ENCODE measurements at places on chromosomes 11 and 22. TPM values are rescaled to one million over a fixed set of nuclear protein-coding genes. Genes with fewer than 3 reads are reported as not detected.

- DNase-seq = no peak
Measured at GRCh38 chr11:114318361-114318760, 22.2 kb downstream of the NNMT start.

EFEMP2 gene
- 23.8 TPM for total RNA-seq

DNA sequence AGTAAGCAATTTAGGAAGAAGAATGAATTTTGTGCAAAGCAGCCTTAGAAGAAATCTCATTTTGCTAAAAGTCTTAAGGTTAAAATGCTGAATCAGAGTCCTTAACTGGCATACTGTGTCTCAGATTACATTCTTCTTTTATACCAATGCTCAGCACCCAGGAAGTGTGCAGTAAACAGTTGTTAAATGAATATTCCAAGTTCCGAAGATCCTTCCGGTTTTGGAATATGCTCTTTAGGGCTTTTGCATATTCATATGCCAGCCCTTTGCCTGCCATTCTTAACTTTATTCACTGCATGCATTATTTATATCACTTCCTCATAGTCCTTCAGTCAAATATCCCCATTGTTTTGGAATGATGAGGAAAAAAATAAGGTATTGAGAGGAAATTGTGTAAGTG, 242.0 kb downstream of the DDX10 start:
- DNase-seq = no peak

DHCR7 gene
- 112 TPM for total RNA-seq

OOSP4A gene
- not detected for total RNA-seq

DNA sequence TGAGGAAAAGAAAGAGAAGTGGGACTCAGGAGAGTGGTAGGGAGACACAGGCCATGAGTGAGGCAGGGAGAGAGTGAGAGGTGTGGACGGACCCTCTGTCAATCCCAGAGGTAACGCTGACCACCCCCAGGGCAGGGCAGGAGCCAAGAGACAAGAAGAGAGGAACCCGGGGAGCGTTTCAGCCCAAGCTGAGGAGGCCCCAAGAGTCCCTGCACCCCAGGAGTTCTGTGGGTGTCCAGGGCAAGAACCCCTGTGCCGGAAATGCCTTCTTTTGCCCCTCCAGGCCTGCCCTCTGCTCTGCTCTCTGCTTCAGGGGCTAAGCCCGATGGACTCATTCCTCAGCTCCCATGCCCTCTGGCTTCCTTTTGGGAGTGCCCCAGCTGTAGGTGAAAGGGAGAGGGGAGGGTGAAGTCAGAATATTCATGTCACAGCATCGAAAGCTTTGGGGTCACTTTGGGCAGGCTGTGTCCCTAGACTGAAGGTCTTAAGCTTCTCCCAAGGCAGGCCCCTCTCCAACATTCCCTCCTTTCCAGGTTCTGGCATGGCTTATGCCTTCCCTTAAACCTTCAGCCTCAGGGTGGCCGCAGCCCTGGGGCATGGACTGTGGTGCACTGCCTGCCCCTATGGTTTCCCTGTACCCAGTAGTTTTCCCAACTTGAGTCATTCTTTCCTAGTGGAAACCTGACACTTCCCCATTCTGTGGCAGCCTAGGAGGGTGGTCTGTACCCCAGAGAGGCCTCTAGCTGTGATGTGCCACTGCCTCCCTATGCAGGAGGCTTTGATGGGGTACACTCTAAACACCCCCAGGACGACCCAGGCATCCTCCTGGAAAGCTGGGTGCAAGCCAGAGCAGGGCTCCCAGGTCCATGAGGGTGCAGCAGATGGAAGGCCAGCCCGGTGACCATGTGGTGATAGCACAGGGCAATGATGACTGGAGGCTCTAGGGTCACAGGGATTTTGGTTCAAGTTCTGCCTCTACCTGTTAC, 27.1 kb downstream of the MYEOV start:
- DNase-seq = no peak

DNA sequence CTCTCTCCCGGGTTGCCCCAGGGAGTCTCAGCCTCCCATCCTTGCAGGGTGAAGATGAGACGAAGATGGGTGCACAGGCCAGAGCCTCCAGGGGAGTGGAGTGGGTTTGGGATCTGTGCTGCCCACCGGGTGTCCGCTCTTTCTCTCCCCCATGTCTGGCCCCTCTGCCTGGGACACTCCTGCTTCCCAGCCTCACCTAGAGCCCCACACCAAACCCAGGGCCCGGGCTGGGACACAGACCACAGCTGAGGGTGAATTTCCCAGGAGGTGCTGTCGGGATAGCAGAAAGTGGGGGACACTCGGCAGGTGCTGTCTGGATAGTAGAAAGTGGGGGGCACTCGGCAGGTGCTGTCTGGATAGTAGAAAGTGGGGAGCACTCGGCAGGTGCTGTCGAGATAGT, 25.0 kb upstream of the KRTAP5-7 start:
- no peak for DNase-seq

GRAMD1B gene
- 128 TPM for total RNA-seq

DNA sequence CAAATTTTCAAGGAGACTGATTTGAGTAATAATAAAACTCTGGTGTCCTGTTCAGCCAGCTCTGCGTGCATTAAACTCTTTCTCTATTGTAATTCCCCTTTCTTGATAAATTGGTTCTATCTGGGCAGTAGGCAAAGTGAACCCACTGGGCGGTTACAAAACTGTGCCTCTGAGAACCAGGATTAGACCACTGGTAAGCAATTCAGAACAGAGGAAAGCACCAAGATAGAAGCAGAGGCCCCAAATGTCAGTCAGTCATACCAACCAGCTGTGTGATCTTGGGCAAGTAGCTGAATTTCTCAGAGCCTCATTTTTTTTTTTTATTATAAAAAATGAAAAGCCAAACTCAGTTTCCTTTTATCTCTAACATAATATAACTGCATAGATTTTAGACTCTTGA, 54.9 kb downstream of the TRIM44 start:
- DNase-seq = no peak

DNA sequence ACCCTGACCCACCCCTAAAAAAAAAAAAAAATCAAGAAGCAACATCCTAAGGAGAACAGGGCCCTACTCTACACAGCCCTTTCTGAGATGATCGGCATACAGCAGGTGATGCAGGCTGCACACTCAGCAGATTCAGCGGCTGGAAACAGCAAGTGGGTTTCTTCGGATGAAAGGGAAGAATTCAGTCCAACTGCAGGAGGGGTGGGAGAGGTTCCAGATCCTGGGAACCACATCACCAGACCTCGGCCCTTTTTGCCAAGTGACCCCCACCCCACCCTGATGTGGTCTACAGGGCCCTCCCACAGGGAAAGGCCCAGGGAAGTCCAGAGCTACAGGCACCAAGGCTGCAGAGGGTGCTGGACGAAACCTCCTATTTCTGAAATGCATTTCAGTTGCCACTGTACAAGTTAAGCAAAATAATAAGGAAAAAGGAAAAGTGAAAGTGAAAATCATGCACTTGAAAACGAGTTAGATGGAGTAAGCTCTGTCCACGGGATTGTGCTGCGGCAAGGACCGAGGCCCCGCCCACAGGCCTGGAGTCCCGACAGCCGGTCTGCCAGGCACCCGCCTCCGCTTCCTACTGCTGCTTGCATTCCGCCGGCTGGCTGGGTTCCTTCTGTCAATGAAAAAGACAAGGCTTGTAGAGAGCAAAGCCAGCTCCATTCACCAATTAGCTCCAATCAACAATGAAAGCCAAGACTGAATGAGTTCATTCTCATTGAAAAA, 16.0 kb upstream of the PHLDA2 start:
- peak; percentile 97 for DNase-seq

GRCh38 chr22:17106785-17107546, 14.2 kb downstream of the TMEM121B start:
- DNase-seq = no peak

DNA sequence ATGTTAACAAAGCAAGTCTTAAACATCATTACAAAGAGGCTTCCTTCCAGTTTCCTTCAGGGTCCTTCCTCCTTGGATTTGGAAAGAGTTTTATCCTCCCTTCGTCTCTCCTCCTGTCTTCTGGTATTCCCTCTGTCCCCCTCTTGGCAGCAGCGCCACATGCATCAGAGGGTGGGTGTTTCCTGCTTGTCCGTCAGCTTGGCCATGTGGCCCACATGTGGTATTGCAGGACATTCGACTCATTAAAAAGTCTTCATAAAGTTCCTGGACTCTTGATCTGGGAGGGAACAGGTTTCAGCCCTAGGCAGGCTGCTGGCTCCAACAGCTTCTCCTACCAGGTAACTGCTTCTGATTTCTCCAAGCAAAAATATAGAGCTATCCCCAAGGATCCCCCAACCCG, 189.8 kb downstream of the CSNK2A3 start:
- DNase-seq = no peak

OVCH2 gene
- total RNA-seq = not detected

BAIAP2L2 gene
- 6.9 TPM for total RNA-seq

SHANK3 gene
- total RNA-seq = 111 TPM

GRCh38 chr11:28767574-28767973, 659.4 kb downstream of the METTL15 start:
- no peak for DNase-seq

DNA sequence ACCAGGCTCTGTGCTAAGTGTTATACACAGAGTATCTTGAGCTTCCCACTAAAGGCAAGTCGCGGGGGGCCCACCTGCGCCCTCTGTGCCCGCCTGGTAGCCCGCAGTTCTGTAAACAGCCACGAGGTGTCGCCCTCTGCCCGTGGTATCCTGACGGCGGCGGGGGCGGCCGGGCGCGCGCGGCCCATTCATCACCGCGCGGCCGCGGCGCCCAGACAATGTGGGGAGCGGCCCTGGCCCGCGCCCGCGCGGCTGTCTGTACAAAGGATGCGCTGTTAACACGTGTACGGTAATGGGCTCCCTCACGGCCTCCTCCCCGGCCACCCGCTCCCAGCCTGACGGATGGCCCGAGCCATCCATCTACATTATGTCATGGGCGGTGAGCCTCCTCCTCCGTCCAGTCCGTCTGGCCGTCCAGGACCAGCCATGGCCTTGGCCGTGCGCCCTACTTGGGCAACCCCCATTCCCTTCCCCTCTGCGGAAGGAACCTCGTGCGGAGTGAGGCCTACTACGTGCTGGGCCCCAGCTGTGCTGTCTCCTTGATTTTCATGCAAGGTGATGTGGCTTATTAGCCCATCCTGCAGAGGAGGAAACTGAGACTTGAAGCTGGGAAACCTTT, 99.4 kb downstream of the MIAT start:
- peak; percentile 61 for DNase-seq

SMIM35 gene
- total RNA-seq = not detected

- DNase-seq = no peak
Measured at GRCh38 chr11:14529321-14529720, 9.1 kb upstream of the PSMA1 start.

SGSM1 gene
- 38.8 TPM for total RNA-seq

DNA sequence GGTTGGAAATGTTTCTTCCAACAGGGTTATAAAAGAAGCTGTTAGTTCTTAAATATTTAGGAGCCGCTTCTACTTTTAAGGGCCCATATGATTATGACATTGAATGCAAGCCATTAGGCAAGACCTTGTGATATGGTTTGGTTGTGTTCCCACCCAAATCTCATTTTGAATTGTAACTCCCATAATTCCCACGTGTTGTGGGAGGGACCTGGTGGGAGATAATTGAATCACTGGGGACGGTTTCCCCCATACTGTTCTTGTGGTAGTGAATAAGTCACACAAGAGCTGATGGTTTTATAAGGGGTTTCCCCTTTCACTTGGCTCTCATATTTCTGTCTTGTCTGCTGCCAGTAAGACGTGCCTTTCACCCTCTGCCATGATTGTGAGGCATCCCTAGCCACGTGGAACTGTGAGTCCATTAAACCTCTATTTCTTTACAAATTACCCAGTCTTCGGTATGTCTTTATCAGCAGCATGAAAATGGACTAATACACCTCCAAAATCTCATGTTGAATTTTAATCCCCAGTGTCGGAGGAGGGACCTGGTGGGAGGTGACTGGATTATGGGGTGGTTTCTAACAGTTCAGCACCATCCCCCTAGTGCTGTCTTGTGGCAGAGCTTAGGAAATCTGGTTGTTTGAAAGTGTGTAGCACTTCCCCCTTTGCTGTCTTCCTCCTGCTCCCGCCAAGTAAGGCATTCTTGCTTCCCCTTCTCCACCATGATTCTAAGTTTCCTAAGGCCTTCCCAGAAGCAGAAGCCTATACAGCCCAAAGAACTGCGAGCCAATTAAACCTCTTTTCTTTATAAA, 4.3 kb downstream of the CD59 start:
- no peak for DNase-seq

OR1S1 gene
- total RNA-seq = not detected

ZP1 gene
- not detected for total RNA-seq

Data from dorsolateral prefrontal cortex (tissue), 122 donors.